Hippocampal formation (tissue), 2 donors: ENCODE measurements at places on chromosomes 6 and 20.

- no peak for DNase-seq
Measured at GRCh38 chr20:56636716-56637115, 7.6 kb downstream of the TFAP2C start.

- no peak for DNase-seq
Measured at GRCh38 chr20:58053391-58054055, 174.9 kb downstream of the ANKRD60 start.

- DNase-seq = no peak
Measured at GRCh38 chr6:138504764-138505689, 5.7 kb upstream of the NHSL1 start.

- no peak for DNase-seq
Measured at GRCh38 chr6:29992807-29993206, 50.5 kb downstream of the HLA-A start.

DNA sequence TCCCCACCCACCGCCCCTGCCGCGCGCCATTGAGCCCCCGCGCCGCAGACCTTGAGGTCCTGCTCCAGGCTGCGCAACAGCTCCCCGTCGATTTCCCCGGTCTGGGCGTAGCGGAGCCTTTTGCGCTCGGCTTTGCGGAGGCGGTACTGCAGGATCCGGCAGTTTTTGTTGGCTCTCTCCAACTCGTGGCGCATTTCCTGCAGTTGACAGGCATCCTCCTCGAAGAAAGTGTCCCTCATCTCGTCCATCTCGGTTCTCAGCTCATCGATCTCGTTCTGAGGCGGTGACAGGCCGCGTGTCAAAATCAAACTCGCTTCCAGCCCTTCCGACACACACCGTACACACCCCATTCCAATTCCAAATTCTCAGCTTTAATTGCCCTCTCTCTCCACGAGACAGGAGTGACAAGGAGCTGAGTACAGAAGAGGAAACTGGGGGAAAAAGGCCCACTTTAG, 4.3 kb downstream of the MTCL3 start:
- DNase-seq = peak; percentile 55

DNA sequence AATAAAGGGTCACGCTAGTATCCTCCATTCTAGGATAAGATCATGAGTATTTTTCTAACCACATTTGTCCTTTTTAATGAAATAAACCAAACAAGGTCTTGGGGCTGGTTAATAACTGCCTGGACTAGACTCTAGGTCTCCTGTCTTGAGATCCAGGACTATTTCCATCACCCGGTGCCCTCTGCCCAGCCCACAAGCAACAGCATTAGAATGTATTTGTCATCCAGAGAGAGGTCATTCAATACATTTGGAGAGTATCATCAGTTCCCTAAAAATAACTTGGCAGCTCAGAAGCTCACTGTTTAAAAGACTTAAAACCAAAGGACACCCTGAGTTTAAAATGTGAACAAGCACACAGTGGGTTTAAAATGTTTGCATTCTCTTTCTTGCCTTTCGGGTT, 4.4 kb upstream of the RBM24 start:
- DNase-seq = no peak

- no peak for DNase-seq
Measured at GRCh38 chr6:34350137-34350933, 42.1 kb downstream of the NUDT3 start.

DNA sequence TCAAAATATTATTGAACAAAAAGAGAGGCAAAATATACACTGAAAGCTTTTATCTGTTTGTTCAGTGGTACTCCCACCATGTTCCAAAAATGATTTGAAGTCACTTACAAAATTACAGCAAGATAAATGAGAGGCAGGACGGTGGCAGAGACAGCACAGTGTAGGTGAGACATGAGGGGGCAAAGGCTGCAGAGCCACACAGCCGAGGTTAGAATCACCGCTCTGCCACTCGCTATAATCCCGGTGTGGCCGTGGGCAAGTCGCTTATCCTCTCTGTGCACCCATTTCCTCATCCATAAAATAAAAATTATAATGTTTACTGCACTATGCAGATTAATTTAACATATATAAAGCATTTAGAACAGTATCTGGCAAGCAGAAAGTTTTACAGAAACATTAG, 140.1 kb upstream of the BEND6 start:
- DNase-seq = no peak

GRCh38 chr6:111381123-111381522, 101.9 kb downstream of the REV3L start:
- DNase-seq = no peak

- DNase-seq = no peak
Measured at GRCh38 chr6:1587977-1588376, 21.7 kb upstream of the FOXC1 start.

- DNase-seq = no peak
Measured at GRCh38 chr6:72810571-72811280, 188.9 kb downstream of the KCNQ5 start.

DNA sequence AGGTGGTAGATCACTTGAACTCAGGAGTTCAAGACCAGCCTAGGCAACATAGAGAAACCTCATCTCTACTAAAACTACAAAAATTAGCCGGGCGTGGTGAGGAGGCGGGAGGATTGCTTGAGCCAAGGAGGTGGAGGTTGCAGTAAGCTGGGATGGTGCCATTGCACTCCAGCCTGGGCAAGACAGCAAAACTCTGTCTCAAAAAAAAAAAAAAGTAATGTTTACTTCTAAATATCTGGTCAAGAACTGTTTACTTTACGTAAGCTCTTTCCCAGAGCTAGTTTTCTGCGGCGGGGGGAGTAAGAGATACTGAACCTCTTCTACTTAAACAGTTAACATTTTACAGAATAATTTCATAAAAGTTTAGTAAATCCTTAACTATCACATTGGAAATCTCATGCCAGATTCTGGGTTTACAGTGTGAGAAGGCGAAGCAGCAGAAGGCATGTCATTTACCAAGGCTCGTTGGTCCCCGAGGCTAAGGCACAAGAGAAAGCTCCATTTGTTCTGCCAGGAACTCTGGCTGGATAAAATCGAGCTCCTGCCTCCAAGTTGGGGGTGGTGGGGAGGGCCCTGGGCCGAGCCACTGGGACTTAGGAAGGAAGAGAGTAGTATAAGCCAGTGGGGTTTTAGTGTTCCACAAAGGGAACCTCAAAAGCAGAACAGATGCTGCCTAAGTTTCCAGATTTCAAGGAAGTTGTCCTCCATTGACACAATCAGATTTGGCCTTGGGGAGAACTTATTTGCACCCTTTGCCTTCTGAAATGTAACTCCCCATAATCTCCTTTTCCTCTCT, 41.7 kb downstream of the ARFGEF2 start:
- peak; percentile 31 for DNase-seq
